Activated T-cell treated with anti-CD3 and anti-CD28 coated beads for 1 hour (primary cell): ENCODE measurements at places on chromosomes 2 and 18.

- DNase-seq: peak; percentile 20
These were observed 114.5 kb downstream of the RNF144A start for GRCh38 chr2:7031547-7032245.

DNA sequence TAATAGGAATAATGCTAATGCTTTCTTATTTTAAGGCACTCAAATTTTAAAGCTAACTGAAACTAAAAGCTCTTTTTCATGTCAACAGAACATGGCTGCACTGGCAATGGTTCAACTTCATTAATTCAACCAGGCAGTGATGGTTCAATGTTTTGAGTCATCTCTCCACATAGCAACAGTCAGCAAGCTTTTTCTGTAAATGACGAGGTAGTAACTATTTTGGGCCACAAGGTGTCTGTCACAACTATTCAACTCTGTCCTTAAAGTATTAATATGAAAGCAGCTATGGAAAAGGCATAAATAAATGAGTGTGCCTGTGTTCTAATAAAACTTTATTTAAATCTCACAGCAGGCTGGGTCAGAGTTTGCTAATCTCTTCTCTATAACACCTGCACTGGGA is 1425.6 kb upstream of the PIK3C3 start:
- no peak for DNase-seq

- DNase-seq: no peak
These were observed 236.8 kb downstream of the SEPTIN10 start for GRCh38 chr2:109376796-109377495.

DNA sequence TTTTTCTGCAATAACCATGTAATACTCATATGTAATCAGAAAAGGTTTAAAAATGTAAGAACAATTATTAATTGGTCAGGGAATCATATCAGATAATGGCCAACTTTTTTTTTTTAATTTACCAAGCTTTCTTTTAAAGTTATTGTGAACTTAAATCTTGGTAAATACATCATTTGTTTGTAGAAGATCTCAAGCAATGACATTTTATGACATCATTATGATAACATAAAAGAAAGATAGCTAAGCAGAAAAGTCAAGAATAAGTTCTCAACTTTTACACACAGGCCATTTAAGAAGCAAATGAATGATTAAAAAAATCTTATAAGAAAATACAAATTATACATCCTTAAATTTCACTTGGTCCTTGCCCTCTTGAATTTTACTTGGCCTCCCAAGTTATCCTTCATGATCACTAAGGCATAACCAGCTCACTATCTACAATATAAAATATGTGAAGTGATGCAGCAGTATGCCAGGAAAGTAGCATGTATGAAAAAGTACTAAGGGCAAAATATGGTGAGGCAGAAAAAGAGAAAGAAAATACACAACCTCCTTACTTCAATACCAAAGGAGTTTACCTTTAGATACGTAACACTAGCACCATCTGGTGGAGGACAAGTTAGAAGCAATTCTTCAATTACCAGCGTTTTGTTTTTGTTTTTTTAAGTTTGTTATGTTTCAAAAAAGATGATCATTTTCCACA is 116.6 kb downstream of the SRBD1 start:
- DNase-seq: no peak

DNA sequence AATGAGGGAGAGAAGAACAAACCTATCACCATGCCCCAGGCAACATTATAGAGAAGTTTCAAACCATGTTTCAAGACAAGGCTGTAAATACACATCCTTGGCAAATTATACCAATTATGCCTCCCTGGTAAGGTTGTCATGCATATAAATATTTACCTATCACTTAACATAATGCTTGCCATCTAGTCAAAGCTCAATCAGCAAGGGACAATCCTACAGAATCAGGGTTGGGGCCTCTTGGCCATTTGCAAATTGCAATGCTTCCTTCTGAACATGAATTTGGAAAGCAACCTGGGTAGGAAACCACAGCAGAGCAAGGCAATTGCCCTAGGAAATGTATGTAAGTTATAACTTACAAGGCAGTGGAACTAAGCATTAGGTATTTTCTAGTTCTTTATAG is 907.2 kb upstream of the CDH2 start:
- no peak for DNase-seq

DNA sequence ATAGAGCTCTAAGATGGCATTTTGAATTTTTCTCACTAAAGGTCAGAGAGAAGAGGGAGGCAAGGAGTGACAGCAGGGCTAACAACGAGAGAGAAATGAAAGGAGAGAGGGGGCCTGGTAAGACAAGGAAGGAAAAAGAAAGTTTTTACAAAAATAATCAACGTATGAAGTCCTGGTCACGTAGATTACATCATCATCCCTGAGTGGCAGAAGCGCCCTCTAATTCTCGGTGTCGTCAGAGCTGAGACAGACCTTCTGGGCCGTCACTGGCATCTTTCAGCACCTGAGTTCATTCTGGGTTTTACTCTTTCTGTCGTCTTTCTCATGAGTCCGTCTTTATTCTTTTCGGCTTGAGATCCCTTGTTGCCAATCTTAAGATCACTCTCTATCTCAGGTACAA is 329.8 kb downstream of the ALK start:
- no peak for DNase-seq
